ENCODE measurements at places on chromosomes 5 and 9.
A peak's percentile ranks its signal among the peaks of the same experiment; 100 is the strongest.

- DNase-seq: no peak
These were observed 47.8 kb downstream of the PRLR start for GRCh38 chr5:35182486-35182885.

DNA sequence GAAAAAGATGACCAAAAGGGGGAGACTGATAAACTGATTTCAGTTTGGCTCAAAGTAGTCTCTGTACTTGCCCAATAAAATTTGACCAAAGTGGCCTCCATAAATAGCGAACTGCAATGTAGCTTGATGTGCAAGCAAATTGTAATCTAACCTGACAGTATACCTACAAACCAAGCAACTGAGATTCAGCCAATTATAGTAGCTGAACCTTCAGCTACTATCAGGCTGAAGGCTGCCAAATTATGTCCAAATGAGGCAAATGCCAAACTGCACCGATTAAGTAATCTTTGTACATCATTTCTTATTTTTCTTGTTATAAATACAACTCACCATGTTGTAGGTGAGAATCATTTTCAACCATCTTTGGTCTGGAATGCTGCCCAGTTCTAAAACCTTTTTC is 390.6 kb downstream of the CDH9 start:
- DNase-seq: no peak

DNA sequence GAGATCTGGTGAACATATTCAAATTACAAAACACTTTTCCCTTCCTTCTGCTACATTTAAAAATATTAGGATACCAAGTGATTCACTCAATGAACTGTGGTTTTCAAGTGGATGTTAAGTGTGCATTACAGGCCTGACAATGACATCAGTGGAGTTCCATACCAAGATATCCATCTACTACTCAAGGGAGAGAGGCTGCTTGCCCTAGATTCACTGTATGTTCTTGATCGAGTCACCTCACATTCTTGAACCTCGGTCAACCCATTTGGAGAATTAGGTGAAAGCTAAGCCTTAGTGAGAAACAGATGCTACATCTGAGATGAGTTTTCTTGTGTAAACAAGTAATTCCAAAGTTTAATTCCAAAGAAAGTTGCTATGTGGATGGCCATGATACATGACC is 142.2 kb downstream of the FGF10 start:
- no peak for DNase-seq

GRCh38 chr5:170183816-170184687 is 48.7 kb upstream of the C5orf58 start:
- peak; percentile 15 for DNase-seq

DNA sequence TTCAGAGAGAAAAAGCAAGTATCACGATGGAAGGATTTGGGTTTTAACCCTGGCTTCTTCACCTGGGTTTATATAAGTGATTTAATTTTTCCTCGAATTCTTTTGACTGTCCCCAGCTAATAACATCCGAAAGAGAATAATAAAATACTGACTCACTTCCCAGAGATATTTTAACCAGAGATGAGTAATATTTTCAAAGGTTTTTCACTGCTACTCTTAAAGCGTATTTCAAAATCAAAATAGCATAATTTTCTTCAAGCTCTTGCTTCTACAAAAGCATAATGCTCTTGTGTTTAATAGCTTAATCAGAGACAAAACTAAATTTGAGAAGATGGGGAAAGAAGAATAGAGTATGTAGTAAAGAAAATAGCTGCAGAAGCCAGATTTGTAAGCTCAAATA is 215.2 kb upstream of the PTGER4 start:
- DNase-seq: no peak

DNA sequence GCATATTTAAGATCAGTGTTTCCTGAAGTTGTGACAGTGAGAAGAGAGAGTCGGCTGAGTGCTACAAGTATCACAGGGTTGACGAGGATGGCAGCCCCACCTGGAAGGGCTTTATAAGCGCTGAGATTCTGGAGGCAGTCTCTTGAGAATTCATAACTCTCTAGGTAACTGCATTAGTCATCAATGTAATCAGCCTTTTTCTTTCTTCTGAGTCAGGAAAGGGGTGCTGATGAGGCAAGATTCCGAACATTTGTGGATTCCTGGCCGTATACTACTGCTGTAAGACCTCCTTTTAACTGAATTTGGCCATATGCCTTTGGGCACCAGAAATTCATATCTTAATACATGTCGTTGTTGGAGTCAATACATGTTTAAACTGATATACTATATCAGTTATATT is 6.6 kb upstream of the RNF20 start:
- DNase-seq: no peak

DNA sequence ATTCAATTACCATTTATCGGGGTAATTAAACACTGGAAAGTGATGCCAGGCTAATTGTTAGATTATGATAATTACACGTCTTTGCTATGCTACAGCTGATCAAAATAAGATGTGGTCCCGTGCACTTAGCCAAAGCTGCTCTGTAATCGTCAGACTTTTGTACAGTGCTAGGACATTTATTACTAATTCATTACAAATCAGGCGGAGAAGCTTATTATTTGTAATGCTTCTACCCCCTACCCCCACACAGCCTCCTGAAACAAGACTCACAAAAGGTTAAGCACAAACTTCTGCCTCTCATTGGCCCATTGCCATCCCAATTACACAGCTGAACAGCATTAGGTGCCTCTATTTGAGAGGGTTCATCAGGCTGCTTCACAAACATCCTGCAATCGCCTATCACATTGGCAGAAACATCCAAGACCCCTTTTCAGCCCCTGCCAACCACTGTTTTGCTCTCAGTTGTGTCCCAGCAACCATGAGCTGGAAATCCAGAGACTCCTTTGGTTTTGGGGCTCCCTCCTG is 232.7 kb downstream of the EFNA5 start:
- no peak for DNase-seq

- no peak for DNase-seq
These were observed 64.2 kb downstream of the SNCAIP start for GRCh38 chr5:122376250-122376649.

GRCh38 chr5:55391707-55392106 is 83.9 kb downstream of the MTREX start:
- DNase-seq: no peak

DNA sequence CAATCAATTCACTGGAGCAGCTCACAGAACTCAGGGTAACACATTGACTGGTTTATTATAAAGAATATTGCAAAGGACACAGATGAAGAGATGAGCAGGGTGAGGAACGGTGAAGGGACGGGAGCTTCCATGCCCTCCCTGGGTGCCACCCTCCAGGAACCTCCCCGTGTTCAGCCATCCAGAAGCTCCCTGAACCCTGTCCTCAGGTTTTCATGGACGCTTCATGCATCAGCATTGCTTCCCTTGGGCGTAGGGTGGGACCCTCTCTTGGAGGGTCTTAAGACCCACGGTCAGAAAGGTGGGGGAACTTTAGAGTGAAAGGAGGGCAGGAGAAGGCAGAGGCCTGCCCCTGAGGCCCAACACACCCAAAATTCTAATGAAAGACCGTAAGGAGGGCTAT is 12.8 kb downstream of the LAMC3 start:
- no peak for DNase-seq

GRCh38 chr5:160453751-160454150 is 32.1 kb downstream of the PTTG1 start:
- no peak for DNase-seq

- DNase-seq: no peak
These were observed 209.2 kb upstream of the KLF4 start for GRCh38 chr9:107698779-107699178.

- no peak for DNase-seq
These were observed 17.4 kb upstream of the TRPC7 start for GRCh38 chr5:136382791-136383190.

DNA sequence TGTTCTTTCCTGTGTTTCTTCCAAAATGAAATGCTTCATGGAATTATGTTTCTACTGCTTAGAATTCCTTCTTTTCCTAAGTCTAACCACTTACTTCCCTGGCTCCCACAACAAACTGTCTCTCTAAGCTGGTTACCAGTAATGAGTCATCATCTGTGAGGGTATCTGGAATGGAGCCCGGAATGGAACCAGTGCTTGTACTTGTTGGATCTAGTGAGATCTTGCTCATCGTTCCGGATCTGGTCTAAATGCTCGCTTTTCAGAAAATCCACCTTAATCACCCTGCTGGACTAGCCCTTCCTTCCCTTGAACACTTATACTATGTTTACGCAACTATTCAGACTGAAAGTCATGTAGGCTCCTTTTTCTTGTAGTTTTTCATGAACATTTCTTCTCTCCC is 184.8 kb downstream of the PBX3 start:
- no peak for DNase-seq

GRCh38 chr5:71883742-71884103 is 164.6 kb downstream of the CARTPT start:
- DNase-seq: no peak

DNA sequence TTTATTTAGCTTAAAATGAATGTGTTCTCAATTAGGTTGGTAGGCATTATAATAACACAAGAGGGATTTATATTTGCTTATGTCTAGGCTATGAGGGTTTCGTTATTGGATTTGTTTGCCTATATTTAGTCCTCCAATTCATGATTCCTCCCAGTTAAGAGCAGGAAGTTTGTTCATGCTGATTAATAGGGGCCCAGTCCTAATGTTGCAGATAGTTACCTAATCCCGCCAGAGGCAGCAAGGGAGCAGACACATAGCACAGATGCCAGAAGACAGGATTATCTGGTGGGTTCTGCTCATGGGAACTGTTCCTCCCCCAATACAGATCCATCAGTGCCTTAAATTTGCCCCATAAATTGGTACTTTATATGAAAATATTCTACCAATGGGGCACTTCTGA is 100.8 kb upstream of the TLE4 start:
- no peak for DNase-seq

GRCh38 chr9:25994605-25995004 is 316.4 kb upstream of the TUSC1 start:
- DNase-seq: no peak

GRCh38 chr9:111298111-111298510 is 31.9 kb downstream of the OR2K2 start:
- no peak for DNase-seq
